ENCODE measurements at places on chromosomes 4 and X.

DNA sequence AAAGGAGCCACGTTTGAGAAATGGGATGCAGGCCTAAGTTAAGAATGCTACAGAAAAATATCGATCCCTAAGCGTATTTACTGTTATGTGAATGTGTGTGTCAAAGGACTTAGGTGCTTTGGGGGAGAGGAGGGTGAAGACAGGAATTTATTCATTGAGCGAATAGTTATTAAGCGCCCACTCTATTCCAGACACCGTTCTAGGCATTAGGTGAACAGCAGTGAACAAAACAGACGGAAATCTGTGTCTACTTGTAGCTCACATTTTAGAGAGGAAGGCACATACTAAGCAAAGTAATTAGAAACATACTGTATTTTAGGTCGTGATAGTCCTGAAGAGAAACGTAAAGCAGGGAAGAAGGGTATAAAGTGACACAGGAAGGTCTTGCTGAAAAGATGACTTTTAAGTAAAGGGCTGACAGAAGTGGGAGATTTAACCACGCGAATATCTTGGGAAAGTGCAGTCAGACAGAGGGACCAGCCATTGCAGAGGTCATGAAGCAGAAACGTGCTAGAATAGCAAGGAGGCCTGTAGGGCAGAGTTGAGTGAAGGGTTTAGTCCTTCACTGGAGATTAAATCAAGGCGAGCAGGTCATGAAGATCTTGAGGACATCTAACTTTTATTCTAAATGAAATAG, 541 bp downstream of the AIMP1 start:
- no peak for DNase-seq

GRCh38 chr4:39232100-39232499, 49.8 kb downstream of the WDR19 start:
- DNase-seq, result no peak

DNA sequence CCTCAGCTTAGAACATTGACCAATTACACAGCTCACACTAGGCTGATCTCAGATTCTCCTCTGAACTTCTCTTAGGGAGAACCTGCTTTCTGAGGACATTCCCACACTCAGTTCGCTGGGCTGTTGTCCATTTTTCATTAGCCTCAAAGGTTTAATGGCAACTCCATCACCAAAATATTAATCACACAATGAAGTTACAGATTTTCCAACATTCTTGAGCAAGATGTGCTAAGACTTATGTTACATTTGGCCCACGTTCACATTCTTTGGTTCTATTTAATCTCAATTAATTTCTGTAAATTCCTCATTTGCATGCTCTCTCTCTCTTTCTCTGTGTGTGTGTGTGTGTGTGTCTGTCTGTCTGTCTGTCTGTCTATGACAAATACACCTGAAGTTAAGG, 82.3 kb upstream of the EDNRA start:
- no peak for DNase-seq

DNA sequence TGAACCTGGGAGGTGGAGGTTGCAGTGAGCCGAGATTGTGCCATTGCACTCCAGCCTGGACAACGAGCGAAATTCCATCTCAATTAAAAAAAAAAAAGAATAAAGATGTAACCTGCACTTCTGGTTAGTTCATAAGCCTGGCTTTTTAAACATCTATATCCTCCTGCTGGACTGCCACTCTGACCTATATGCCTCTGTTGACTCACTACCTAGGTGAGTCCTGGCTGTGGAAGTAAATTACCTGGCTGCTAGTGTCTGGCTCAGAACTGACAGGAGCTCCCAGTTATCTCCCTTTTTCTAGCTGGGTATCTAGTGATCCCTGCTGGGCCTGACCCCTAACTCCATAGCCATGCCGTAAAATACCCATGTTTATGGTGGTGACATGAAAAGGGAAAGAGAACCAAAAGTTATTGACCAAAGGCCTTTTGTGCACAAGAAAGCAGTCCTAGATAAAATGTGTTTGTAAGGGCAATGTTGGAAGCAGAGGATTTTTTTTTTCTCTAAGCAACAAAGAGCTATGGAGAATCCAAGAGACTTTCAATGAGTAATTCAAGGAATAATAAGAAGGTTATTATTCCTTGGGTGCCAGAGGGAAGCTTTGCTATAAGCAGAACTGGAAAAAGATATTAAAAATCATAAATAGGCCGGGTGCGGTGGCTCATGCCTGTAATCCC, 10.4 kb upstream of the G3BP2 start:
- no peak for DNase-seq

- DNase-seq, result no peak
These were observed 122.7 kb downstream of the ANKRD50 start for GRCh38 chr4:124589786-124590185.

DNA sequence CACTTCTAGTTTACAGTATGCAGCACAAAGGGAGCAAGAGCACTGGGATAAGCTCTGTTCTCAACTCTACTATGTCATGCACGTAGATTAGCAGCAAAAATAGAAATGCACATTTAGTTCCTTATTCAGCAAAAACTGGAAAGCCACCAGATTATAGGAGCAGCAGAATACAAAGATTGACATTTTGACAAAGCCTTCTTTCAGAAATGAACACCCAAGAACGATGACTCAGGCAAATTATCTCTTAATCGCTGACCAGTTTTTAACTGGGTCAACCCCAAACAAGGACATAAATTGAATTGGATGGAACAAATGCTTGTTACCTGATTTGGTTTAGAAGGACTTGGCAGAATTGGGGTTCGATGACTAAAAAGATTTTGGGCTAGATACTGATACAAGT, 775.3 kb upstream of the HS3ST1 start:
- DNase-seq, result no peak

DNA sequence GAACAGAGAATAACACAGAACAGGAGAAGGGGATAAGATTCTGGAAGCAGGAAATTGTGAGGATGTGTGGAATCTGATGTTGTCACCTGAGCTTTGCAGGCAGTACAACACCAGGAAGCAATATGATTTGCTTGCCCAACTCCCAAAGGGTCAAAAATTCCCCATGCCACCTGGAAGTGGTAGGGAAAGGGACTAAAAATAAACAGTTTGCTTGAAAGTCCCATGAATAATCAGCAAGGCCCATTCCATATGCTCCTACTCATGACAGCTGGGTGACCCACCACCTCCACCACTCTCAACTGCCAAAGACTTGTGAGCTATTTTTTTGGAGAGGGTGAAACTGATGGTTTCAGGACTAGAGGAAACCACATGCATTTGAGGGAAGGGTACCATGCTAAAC, 168.4 kb downstream of the KCNIP4 start:
- no peak for DNase-seq
